ENCODE measurements at places on chromosomes 4 and X.
A peak's percentile ranks its signal among the peaks of the same experiment; 100 is the strongest.

GRCh38 chr4:129264008-129264657 is 168.2 kb downstream of the C4orf33 start:
- DNase-seq, result no peak

DNA sequence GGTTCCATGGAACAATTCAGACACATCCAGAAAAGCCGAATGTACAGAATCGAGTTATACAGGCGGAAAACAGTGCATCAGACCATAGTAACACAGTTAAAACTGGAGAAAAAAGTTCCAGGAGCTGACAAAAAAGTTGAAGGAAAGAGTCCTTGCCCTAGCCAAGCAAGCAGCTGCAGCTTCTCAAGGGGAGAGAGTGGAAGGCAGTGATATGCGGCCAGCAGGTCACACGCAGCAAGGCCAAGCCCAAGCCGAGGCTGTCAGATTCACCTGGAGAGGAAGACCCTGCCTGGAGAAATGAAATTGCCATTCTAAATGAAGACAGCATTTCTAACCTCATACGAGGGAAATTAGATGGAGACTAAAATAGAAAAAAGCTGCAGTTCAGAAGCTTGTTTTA is 55.8 kb downstream of the RGS12 start:
- DNase-seq, result no peak

- DNase-seq, result no peak
These were observed 372.3 kb downstream of the TMA16 start for GRCh38 chr4:163866728-163867315.

DNA sequence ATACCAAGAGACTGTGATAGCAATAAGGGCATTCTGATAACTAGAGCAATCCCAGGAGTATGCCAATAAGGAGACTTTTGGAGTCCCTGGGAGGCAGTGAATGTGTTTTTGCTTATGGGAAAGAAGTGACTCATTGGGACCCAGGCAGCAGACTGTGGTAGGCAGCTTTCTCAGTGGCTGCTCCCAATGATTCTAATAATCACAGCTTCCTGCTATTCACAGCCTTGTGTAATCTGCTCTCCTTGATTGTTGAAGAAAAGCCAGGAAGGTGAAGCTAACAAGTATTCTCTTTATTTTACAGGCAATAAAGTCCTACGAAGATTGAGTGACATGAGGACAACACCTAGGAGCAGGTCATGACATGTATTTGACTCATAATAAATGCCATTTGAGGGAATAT is 70.3 kb upstream of the DDX60 start:
- DNase-seq, result no peak

DNA sequence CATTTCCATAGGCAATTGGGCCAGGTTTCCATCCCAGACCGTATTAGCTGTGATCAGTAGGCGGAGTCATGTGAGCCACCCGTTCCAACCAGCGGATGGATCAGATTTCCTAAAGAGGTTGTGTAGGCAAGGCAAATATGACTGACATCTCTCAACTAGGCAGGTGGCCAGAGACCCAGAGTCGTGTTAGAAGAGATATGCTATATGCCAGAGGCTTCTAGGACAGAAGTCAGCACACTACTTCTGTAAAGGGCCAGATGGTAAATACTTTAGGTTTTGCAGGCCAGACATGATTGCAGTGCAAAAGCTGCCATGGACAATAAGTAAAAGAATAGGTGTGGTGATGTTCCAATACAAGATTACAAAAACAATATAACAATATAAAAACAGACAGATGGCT is 788.4 kb downstream of the RPA4 start:
- DNase-seq, result no peak

DNA sequence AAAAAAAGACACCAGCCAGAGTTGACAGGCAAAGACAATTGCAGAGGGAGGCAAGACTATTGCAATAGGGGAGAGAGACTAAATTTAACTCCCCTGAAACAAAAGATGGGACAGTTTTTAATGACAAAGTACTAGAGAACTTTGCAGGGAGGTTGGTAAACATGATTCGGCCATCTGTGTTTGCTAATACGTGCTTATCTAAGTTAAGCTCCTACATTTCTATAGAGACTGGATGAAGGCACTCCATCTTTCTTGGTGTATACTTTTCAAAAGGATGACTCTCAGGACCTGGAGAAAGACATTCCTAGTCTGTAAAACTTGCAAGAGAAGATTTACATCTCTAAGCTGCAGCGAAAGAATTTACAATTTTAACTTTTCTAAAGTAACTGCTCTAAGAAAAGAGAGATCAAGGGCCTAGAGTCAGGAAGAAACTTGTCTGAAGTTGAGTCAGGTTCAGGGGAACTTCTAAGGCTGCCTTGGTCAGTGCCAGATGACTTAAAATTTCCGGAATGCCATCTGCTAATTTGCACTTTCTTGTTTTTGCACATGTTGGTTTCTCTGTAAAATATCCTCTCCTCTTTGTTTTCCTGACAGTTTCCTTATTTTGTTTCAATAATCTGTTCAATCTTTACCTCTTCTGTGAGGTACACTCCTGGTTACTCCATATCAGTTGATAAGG is 10.6 kb downstream of the ADAM29 start:
- no peak for DNase-seq

DNA sequence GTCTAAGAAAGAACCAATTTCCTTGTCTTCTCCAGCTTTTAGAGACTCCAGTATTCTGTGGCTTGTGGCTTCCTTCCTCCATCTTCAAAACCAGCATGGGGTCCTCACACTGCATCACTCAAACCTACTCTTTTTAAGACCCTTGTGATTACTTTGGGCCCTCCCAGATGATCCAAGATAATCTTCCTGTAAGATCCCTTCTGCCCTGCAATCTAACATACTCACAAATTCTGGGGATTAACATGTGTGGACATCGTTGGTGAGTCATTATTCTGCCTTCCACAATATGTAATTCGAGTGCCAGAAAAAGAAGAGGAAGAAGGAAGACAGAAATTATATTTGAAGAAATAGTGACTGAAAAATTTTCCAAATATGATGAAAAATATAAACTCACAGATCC is 47.9 kb downstream of the BEND4 start:
- no peak for DNase-seq

DNA sequence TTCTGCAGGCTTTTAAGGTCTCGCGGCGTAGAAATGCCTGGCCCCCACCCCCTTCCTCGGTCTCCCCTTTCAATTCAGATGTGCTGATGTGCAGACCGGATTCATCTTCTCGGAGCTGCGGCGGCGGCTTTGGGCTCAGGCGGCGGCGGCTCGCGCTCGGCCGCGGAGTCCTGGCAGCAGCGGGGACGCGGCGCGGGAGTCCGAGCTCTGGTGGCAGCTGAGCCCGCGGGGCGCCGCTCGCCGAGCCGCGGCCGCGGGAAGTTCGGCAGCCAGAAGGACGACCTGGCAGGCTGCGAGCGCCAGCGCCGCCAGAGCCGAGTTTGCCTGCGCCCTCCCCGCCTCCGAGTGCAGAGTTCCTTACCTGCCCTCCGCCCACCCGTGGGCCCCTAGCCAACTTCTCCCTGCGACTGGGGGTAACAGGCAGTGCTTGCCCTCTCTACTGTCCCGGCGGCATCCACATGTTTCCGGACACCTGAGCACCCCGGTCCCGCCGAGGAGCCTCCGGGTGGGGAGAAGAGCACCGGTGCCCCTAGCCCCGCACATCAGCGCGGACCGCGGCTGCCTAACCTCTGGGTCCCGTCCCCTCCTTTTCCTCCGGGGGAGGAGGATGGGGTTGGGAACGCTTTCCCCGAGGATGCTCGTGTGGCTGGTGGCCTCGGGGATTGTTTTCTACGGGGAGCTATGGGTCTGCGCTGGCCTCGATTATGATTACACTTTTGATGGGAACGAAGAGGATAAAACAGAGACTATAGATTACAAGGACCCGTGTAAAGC is 448 bp downstream of the TLL1 start:
- no peak for DNase-seq

GRCh38 chr4:67134616-67135015 is 410.7 kb downstream of the CENPC start:
- DNase-seq, result no peak

DNA sequence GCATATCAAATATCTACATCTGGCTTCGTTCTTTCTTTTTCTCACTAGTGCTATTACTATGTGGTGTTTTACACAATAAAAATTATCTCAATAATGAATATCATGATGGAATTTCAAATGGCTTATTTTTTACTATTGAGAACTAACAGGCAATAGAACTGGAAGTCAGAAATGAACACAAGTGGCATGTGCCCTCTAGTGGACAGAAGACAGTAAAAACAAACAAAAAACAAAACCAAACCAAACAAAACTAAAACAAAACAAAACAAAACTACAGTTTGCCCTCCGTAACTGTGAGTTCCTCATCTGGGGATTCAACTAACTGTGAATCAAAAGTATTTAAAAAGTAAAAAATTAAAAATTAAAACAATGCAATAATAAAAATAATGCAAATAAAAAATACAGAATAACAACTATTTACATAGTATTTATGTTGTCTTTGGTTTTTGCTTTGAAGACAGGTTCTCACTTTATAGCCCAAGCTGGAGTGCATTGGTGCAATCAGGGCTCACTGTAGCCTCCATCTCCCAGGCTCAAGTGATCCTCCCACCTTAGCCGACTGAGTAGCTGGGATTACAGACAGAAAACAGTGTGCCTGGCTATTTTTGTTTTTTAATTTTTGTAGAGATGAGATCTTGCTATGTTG is 195.6 kb upstream of the TACR3 start:
- peak; percentile 4 for DNase-seq

DNA sequence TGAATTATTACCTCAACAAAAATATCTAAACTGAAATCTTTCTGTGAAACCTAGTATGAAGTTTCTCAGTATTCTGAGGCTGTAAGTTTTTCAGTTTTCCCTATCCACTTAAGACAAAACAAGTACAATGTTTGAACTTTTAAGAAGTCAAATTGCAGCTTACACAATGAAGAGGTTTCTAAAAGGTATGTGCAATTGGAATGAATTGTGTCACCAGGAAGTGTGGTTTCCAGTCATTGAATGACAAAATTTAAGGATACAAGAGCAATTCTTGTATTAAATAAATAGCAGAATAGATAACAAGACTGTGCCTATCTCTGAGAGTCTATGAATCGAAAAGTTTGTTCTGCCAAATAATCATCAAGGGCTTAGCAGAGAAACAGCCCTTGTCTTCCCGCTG is 207.3 kb downstream of the ANKRD50 start:
- no peak for DNase-seq

All from renal cortex interstitium (tissue), 15 donors.